ENCODE measurements at places on chromosomes 11 and 22.

- DNase-seq = no peak
Observed at GRCh38 chr11:92324890-92325289, 100.3 kb downstream of the FAT3 start.

GRCh38 chr11:93529707-93530467 lies 13.3 kb downstream of the SMCO4 start:
- DNase-seq = no peak

DNA sequence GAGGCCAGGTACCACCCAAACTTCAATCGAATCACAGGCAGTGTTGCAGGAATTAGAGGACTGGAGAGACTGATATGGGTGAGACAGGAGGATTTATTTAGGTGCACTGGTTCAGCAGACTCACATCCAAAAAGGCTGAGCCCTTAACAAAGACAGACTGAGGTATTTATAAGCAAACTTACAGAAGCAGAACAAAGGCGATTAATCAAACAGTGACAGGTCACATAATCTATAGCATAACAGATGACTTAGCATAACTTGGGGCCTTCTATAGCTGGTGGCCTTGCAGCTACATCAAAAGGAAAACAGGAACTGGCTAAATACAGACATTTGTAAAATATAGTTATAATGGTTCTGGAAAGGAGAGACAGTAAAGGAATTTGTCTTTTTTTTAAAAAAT lies 2.1 kb downstream of the APOBEC3B start:
- DNase-seq = no peak

DNA sequence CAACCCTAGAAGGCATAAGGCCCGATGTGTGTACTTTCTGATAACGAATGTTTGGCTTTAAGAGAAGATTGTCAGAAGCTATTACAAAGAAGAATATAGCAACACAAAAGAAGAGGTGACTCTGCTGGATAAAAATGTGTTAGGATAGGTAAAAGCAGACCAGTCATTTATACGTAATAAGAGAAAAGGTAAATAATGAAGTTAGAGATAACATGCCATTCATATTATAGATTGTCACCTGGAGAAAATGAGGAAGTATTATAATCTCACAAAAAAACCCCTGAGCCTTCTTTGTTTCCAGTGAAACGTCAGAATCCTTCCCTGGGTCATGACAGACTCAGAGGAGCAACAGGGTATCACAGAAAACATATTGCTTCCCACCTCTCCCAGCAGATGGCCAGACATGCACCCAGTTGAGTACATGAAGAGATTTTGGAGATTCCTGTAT lies 36.1 kb downstream of the PPFIA1 start:
- DNase-seq = no peak

DNA sequence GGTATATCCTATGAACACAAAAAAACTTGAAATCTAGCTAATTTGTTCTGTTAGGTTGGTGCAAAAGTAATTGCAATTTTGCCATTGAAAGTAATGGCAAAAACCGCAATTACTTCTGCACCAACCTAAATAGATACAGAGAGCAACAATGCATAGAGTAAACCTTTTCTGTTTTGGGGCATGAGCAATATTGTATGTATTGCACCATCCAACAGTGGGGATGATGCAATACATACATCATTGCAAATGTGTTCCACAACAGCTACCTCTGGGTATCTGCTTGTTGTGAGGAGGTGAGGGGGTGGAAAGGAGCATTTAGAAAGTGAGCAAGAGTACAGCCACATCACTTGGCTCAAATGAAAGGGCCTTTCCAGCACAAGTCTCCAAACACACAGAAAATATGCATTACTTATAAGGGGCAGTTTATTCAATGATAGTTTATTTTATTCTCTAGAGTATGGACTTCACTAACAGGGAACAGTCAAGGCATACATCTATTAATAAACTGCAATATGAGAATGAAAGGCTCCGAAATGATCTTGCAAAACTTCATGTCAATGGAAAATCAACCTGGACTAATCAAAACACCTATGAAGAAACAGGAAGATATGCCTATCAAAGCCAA lies 77.3 kb downstream of the DEUP1 start:
- no peak for DNase-seq

- no peak for DNase-seq
Observed at GRCh38 chr22:31923747-31924146, 20.6 kb upstream of the YWHAH start.

GRCh38 chr11:1708716-1709115 lies 11.7 kb downstream of the KRTAP5-6 start:
- DNase-seq = no peak

DNA sequence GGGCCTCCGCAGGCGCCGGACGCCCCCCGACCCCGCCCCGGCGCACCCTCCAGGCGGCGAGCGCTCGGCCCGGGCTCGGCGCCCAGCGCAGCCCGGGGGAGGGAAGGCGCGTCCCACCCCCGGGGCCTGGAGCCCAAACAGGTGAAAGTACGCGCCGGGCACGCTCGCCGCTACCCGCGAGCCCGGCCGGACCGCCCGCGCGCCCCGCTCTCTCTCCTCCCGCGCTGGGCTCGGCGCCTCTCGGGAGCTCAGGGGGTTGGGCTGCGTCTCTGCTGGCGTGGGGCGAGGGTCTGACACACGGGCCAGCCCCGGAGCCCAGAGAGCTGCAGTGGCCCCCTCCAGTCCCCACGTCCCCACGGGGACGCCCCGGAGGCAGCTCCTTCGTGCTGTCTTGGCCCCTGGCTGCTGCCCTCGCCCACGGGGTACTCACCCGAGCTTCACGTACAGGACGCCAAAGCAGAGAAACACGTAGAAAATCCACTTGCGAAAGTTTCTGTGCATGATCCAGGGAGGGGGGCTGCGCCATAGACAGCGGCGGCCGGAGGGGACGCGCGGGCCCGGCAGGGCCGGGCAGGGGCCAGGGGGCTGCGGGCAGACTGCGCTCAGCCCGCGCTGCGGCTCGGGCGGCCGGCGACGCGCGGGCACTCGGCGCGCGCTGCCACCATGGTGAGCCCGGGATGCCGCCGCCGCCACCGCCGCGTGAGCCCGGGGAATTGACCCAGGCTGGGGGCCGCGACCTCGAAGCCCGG lies 534 bp downstream of the WNT7B start:
- no peak for DNase-seq

GRCh38 chr22:50545522-50546325 lies at the start of gene KLHDC7B:
Gene KLHDC7B (plus strand): TSS chr22:50545899. CDS start chr22:50546244, 345 bp downstream.
- no peak for DNase-seq

DNA sequence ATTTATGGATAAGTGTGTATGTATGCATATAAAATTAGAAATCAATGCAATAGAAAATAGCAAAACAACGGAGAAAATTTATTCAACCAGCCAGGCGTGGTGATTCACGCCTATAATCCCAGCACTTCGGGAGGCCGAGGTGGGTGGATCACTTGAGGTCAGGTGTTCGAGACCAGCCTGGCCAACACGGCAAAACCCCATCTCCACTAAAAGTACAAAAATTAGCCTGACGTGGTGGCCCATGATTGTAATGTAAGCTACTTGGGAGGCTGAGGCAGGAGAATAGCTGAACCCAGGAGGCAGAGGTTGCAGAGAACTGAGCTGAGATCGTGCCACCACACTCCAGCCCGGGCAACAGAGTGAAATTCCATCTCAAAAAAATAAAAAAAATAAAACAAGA lies 5.5 kb downstream of the KRTAP5-6 start:
- DNase-seq = no peak

- no peak for DNase-seq
Observed at GRCh38 chr11:27873664-27874063, 173.4 kb upstream of the BDNF start.

DNA sequence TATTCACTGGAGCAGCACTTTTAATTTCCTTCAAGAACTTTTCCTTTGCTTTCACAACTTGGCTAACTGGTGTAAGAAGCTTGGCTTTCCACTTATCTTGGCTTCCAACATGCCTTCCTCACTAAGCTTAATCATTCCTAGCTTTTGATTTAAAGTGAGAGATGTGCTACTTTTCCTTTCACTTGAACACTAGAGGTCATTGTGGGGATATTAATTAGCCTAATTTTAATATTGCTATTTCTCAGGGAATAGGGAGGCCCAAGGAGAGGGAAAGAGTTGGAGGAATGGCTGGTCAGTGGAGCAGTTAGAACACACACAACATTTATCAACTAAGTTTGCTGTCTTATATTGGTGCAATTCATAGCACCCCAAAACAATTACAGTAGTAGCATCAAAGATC lies 24.6 kb upstream of the CCDC90B start:
- no peak for DNase-seq

DNA sequence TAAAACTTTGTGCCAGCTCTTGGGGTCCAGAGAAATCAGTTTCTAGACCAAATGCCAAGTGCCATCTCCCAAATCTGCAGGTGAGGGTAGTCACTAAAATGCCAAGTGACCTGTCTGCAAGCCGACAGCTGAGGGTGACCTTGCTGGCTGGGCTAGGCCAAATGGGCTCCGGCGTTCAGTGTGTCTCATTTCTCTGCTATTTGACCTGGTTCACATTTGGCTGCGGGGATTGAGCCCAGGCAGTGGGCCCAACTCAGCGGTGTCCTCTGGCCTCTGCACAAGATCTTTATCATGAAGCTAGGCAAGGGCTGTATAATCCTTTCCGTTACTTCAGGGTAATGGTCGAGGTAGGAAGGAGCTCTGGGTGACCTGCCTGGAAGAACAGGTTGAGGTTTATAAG lies 87.5 kb downstream of the SNX19 start:
- no peak for DNase-seq

DNA sequence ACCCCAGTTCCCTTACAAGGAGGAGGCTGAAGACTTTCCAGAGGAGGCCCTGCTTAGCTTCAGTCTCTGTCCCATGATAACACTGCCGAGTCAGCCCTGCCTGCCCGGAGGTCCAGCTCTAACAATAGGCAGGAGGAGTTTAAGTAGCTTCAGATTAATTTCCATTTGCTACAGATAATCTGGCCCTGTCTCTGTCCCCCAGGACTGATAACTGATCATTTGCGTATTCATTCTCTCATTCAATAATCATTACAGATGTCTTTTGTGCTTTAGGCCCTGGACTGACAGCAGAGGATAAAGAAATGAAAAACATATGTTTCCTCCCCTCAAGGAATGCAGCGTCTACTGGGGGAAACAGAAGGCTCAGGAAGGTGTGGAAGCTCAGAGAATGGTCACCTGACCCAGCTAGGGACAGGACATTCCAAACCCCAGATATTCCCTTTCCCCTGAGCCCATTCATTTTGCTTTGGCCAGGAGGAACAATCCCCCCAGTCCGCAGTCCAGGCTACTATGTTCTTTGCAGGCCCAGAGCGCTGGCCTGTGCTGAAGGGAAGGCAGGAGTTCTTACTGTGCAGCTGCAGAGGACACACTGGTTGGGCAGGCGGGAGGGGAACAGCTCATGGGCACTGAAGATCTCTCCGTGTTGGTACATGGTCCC lies 20.8 kb downstream of the CHRDL2 start:
- no peak for DNase-seq

GRCh38 chr11:65928667-65929066 lies 9.4 kb downstream of the DRAP1 start:
- no peak for DNase-seq

GRCh38 chr11:125787827-125788226 lies at the start of gene PATE3:
Gene PATE3 (plus strand): TSS chr11:125788127. CDS start chr11:125788152, 25 bp downstream.
- DNase-seq = no peak

- no peak for DNase-seq
Observed at GRCh38 chr11:43694477-43694876, 13.9 kb downstream of the HSD17B12 start.
